ENCODE measurements at places on chromosomes 4 and X.

- DNase-seq = no peak
These were observed 89.1 kb downstream of the MID1IP1 start for GRCh38 chrX:38890326-38890725.

GRCh38 chrX:22404297-22404696 is 131.6 kb downstream of the CBLL2 start:
- DNase-seq = no peak

DNA sequence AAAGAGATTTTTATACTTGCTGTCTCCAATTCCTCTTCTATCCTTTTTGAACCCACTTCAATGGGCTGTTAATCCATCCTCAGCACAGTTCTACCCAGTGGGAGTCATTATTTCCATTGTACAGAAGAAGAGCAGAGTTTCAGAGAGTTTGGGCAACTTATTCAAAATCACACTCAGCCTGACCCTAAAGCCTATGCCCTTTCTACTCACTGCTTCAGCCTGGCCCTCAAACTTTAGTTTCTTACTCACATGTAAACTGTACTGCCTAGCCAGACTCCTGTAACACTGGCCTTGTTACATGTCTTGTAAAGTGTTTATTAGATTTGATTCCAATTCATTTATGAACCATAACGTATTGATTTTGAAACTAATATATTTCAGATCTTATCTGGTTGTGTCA is 25.1 kb upstream of the USO1 start:
- no peak for DNase-seq

GRCh38 chrX:152992115-152992514 is 1.8 kb downstream of the PNMA5 start:
- DNase-seq = no peak

GRCh38 chr4:164997324-164997723 is 19.9 kb upstream of the TRIM61 start:
- DNase-seq = no peak

- DNase-seq = no peak
These were observed 483 bp downstream of the USP27X start for GRCh38 chrX:49879656-49880277.

DNA sequence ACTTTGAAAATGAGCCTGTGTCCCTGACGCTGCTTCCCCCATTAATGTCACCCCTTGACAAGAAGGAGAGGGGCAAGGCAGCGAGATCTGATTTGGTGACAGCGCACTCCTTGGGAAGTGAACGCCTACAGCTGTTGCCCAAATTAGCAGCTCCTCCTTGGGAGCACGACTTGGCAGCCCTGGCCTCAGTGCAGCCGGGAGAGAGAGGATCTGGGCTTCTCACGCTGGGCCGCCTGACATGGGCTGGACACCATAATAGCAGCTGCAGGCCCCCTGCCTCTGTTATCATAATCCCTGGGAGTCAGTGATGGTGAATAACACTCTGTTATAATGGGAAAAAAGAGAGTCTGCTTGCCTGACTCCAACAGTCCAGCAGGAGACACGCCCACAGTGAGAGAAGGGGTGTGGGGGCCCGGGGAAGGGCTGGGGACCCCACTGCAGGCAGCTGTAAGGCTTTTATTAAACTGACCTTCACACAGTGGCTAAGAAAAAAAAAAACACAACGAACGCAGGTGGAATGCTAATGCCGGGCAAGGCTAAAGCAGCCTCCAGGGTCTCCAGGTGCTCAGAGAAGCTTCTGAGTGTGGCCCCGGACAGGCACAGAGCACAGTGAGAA is 73.3 kb downstream of the PSAPL1 start:
- DNase-seq = no peak

DNA sequence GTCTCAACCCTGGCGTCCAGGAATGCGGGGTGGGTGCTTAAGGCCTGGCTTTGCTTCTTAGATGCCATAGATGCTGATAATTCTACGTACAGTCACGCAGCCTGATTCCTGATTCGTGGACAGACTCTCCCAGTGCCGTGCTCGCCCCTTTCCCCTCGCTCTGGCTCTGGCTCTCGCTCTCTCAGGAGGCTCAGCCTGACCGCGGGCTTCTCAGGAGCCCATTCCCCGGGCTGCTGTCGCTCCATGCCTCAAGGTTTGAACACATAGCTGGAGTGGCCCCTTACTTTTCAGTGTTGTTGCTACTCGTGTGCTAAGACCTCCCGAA is 59.2 kb upstream of the ZC4H2 start:
- peak; percentile 76 for DNase-seq

- DNase-seq = no peak
These were observed 250.9 kb upstream of the MAOA start for GRCh38 chrX:43405191-43405590.

DNA sequence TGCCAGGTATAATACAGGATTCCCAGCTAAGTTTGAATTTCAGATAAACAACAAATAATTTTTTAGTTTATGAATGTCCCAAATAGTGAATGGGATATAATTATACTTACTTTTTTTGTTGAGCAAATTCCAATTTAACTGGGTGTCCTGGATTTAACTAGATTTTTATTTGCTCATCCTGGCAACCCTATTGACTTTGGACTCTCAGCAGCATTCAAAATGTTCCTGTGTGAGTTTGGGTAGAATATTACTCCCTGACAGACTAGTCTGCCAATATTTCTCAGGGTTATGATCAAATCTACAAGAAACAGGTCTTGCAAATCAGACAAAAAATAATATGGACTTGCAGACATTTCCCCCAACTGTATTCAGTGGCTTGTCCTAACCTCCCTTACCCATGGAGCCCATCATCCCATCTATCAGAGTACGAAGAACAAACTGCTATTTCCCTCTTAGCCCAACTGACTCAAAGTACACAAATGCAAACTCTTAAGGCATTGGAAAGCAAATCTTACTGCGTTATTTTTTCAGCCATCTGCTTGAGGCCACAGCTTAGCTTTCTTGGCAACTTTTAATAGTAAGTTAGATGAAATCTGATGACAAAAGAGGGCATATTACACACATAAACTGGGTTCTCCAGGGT is 20.7 kb downstream of the SETD7 start:
- DNase-seq = no peak

DNA sequence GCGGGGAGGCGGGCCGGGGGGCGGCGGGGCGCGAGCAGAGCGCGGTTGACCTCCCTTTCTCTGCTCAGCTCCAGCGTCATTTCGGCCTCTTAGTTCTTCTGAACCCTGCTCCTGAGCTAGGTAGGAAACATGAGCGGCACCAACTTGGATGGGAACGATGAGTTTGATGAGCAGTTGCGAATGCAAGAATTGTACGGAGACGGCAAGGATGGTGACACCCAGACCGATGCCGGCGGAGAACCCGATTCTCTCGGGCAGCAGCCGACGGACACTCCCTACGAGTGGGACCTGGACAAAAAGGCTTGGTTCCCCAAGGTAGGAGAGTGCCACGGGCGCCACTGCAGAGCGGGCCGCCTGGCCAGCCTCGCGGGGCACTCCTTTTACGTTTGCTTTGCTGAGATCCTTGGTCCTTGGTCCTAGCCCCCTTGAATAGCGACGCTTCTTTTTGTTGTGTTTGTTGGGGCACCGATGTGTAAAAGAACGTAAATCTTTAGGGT is at the start of gene HTATSF1:
HTATSF1 (plus strand) TSS at position 37 of the 497 bp plus-strand sequence; CDS start at position 130, 93 bp downstream.
- DNase-seq = no peak

DNA sequence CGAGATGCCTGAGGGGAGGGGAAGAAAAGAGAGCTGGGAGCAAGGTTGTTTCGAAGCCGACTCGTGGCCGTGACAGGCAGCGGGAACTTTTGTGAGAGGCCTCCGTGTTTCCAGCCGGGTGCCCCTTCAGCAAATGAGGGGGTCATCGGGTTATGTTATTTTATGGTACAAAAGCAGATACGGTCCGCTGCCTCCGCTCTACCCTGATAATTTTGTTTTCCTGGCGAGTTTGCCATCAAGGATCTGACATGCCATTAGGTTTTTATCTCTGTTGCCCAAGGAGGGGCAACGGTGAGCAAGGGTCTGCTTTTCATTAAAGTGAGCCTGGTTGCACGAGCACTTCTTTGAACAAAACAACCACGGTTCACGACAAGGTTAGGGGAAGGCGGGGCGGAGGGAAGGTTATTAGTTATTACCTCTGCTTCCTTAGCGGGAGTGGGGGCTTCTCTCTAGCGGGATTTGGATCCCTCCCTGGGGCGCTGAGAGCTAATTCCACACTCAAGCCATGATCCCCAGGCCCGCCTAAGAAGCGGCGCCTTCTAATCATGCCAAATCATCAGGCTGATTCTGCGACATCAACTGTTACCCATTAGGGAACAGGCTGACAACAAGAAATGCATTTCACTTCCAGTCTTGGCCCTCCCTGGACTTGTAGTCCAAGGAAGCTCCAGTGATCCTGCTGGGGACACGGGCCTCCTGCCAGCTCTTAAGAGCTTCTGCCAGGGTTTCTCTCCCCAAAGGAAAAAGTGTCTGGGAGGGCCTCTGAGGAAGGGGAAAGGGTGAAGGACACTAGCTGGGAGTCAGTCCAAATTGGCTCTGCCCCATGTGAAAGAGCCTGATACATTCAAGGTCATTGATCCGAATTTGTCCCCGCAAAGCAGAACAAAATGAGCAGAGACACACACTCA is 617.7 kb downstream of the MID1IP1 start:
- DNase-seq = peak; percentile 34

DNA sequence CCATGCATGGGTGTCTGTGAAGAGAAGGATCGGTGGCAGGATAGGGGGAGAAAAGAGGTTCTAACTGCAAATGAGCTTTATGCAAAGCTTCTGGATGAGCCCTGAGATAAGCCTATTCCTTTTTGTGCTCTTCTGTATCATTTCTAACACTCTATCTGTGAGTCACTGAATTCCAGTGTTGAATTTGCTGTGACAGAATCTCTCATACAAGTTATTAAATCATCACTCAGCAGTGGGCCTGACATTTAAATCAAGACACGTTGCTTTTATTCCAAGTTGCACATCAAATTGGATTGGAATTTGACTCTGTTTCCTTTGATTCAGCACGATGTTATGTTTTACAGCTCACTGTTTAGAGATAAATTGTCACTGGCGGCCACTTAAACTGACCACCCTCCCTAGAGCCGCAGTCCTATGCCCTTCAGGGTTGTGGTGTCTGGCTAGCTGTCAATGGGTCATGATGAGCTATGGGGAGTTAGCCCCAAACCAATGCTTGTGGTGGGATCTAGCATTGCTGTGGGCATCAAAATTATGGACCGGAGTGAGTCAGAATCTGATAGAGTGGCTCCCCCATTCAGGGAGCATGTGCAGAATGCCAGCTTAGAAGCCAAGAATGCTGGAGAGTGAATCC is 42.7 kb downstream of the LHFPL1 start:
- no peak for DNase-seq

DNA sequence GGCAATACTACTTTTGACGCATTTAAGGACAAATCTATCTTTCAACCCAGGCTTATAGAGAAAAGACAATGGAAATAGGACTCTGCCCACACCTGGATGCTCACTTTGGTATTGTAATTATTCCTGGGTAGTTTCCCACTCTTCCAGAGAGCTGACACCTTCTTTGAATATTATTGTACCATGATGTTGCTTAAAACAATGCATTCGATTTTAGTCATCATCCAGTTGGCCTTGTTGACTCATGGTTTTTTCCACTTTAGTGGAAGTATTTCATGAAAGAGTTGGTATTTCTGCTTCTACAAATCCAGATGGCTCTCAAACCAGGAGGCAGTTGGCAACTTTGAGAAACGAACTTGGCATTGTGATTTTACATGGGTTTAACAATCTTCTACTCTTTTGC is 124.2 kb downstream of the ENOX2 start:
- DNase-seq = no peak

- no peak for DNase-seq
These were observed 52.8 kb downstream of the PDLIM5 start for GRCh38 chr4:94504545-94504944.

DNA sequence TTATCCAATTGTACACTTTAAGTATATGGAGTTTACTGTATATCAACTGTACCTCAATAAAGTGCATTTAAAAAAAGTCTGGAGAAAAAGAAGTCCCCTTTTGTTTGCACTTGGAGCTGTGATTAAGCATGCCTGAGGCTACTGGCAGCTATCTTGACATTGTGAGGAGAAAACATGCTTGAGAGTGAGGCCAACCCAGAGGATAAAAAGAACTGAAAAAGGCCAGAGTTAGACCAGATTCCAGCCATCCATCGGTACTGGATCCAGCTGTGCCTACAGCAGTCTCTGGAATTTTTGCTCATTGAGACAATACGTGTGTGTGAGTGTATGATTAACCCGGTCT is 57.4 kb downstream of the LGI2 start:
- DNase-seq = no peak

DNA sequence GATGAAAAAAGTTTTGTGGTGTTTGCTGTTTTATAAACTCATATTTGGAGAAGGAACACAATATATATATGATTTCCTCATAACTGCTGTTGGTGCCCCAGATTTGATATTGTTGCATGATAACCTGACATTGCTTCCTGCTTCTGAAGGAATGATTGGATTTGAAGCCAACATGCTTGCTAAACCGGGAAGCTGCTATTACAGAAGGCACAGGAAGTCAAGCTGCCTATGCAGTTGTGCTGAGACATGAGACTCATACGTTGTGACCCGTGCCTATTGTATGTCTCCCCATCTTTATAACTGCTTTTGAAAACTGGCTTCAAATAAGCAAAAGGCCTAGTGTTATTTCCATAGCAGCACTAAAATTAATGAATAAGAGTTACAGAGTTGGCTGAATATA is 32.9 kb downstream of the GAB1 start:
- DNase-seq = no peak

DNA sequence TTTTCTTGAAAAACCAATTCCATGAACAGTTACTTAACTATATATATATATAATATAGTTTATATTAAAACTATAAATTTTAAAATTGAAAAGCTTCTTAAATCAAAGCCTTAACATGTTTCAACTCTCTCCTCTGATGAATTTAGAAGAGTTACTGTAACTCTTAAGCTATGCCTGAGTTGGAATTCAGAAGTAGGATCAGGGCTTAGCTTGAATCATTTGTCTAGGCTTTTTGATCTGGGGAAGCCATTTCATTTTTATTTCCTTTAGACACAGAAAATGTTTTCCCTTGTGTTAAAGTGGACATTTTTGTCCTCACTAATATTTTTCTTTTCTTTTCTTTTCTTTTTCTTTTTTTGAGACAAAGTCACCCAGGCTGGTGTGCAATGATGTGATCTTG is 40.4 kb upstream of the PDLIM5 start:
- no peak for DNase-seq

DNA sequence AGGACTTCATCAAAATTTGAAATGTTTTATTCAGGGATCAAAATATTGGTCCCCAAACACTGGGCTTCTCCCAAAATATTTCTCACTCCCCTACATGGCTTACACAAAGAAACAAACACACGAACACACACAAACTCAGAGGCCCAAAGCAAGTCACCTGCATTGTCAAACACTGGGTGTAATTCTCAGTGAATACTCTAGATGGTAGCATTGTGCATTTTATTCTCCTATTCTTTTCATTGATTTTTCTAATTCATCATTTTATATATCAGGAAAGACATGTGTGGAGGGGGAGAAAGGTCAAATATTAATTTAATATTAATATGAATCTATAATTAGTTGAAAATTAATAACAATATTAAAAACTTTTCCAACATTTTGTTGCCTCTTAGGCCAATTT is 72.3 kb upstream of the TNMD start:
- DNase-seq = no peak

GRCh38 chr4:35025152-35025834 is 1219.0 kb downstream of the ARAP2 start:
- DNase-seq = no peak
